ENCODE measurements at places on chromosomes 1 and 21.

DNA sequence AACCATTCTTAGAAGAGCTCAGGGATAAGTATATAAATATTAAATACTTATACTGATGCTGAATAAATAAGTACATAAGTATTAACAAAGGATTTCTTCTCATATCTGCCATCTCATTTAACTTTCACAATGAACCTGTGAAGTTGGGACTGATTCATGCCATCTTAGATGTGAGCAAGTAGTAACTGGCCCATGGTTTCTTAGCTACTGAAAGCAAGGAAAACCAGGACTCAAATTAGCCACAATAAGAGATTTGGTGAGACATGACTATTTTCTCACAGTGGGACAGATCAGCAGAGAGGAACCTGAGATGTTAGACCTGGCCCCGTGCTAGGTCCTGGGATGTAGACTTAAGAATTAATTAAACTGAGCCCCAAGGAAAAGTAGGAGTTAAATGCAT, 8.2 kb upstream of the RAB3B start:
- no peak for DNase-seq

- peak; percentile 36 for DNase-seq
Observed at GRCh38 chr1:70528590-70529333, 117.7 kb downstream of the CTH start.

DNA sequence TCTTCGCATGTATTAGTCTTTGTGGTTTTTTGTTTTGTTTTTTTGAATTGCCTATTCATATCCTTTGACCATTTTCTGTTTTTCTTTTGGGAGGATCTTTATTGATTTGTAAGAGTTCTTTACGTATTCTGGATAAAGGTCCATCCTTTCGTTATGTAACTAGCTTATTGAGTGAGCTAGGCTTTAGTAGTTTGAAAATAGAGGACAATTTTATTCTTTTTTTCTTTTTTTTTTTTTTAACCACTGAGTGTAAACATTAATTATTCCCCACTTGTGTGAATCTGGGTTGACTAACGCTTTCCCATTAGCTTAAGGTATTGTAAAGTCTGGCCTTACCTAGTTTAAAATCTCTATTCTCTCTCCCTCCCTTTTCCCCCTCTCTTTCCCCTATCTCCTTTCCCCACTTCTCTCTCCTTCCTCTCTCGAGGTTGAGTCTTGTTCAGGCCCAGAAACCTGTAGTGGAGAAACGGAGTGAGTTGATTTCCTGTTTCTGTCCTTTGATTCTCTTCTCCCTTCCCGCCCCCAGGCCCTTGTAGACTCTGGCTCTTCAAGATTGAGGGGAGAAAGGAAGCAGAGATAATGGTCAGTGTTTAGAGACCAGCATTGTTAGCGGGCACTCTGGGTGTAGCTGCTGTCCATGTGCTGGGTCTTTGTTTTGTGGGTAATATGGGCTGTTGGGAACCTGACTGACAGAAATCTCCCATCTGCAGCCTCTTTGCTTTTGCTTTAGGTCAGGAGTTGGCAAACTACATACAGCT, 1.5 kb downstream of the MORC3 start:
- DNase-seq = peak; percentile 17

DNA sequence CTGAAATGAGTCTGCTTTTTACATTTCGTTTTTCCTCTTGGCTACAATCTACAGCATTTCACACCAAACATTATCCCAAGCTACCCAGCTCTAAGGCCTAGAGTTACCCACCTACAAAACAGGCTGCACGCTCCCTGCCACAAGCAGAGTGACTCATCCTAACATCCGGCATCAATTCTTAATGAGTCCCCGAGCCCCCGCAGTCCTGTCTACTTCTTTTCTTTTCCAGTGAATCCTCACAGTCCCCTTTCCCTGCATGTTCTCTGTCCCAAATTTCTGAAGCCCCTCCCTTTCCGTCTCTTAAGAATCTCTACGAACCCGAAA, 650 bp downstream of the PCNX2 start:
- DNase-seq = peak; percentile 60

DNA sequence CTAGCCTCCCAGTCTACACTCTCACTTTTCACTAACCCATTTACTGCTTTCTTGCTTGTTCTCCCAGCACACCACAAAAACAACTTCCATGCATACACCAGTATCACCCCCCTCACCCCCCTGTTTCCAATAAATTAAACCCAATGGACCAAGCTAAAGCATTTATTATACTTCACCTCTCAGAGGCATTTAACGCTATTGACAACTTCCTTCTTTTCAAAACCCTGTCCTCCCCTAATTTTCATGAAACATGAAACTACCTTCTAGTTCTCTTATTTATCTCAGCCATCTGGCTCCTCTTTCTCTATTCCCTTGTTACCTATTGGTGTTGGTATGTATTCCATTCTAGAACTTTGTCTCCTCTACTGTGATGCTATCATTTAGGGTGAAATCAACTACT, 32.3 kb downstream of the PTPRC start:
- no peak for DNase-seq

GRCh38 chr1:30764396-30764795, 6.8 kb upstream of the LAPTM5 start:
- no peak for DNase-seq

DNA sequence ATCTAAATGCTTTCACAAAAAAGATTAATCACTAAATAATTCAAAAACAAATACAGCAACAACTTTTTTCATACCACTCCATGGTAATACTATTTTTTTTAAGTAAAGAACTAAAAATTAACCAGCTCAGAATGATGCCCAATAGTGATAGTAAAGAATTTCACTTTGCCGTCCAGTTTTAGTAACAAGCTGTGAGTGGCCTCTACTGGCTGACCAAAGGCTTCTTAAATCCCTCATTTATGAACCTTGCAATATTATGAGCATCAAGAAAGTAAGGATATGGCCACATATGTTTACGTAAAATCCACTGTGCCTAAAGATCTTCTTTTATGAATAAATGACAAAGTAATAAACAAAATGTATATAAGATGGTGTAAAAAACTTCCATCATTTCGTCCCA, 108.6 kb downstream of the GPATCH2 start:
- DNase-seq = no peak

GRCh38 chr1:47031059-47031458, 7.6 kb downstream of the CYP4X1 start:
- DNase-seq = peak; percentile 5

- peak; percentile 23 for DNase-seq
Observed at GRCh38 chr1:175804561-175804960, 61.2 kb upstream of the TNR start.

GRCh38 chr1:109248797-109249629, at the start of gene CELSR2:
Gene CELSR2, plus strand, starts transcription at chr1:109249539. Its CDS starts 541 bp downstream, at chr1:109250080.
- peak; percentile 43 for DNase-seq

All from AG10803 (cell line).